T-helper 1 cell (primary cell): ENCODE measurements at places on chromosomes 2 and 18.

GRCh38 chr2:232516551-232516950 is 3.6 kb upstream of the PRSS56 start:
- no peak for DNase-seq

DNA sequence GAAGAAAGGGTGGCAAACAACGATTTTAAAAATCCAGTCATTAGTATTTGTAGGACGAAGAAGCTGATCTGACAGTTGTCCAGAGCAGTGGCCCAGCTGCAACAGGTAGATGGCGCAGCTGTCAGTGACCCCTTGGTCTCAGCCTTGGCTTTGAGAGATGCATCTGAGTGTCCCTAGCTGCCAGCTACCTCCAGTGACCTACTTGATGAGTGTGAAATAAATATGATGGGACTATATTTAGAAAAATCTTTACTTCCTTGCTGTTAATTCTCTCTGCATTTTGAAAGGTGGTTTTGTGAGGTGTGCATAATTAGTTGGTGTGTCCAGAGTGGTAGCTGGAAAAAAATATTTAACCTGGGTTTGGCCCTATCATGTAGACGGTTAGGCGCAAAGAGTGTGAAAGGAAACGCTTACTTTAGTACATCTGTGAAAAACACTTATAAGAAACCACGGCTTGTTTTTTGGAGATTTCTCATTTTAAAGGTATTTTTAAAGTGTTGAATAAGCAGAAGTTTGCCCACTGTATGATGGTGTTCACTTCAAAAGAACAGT is 963 bp downstream of the INPP1 start:
- peak; percentile 38 for DNase-seq

DNA sequence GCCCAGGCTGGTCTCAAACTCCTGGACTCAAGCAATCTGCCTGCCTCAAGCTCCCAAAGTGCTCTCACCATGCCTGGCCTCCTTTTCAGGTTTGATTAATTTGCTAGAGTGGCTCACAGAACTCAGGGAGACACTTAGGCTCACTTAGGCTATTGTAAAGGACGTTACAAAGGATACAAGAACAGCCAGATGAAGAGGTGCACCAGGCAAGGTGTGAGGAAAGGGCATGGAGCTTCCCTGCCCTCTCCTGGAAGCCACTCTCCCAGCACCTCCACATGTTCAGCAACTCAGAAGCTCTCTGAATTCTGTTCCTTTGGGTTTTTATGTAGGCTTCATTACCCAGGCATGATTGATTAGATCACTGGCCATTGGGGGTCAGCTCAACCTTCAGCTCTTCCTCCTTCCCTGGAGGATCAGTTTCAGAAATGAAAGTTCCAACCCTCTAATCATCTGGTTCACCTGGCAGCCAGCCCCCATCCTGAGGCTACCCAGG is 78.7 kb upstream of the RGPD5 start:
- no peak for DNase-seq

- DNase-seq: no peak
Observed at GRCh38 chr2:10556271-10557140, 108.4 kb upstream of the ODC1 start.

DNA sequence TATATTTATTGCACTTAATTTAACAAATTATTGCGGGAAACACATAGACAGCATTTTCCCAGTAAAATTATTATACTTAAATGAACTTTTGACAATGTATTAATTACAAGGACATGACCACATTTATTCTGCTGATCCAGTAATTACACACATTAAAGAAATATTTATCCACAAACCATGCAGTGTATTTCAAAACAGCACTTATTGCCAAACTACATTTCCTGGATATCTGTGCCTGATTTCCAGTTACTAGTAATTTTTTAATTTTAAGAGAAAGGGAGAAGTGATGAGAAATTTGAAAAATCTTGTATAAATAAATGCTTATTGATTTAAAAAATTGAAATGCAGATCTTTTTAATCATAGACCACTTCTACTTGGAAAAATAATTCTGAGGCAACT is 1458.7 kb upstream of the ACVR2A start:
- no peak for DNase-seq

DNA sequence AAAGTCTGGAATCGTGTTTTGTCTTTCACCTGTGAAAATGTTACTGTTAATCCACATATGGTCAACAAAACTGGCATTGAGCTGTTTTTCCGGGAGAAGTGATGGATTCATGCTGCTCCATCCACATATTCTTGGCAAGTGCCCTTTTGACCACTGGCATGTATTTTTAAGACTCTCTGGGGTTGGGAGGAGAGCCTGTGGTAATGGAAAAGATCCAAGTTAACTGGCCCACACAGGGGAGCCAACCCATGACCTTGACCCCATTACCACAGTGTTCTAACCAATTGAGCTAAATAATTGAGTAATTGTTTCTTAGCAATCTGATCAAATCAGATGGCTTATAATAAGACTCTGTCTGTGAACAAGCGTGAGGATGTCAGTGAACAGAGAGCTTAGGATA is 296.2 kb upstream of the NRP2 start:
- no peak for DNase-seq

DNA sequence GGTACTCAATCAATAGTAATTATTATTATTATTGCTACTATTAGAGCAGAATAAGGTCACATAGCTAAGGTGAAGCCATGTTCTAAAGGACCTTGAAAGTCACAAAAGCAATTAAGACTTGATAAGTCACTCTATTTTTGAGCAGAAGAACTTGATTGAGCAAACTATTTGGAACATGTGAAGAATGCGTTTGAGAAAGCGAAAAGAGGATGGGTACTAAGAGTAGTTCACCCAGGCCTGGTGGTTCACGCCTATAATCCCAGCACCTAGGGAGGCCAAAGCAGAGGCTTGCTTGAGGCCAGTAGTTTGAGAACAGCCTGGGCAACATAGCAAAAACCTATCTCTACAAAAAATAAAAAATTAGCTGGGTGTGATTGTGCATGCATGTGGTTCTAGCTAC is 7.2 kb upstream of the RTN4 start:
- no peak for DNase-seq

- DNase-seq: no peak
Observed at GRCh38 chr18:59512025-59512755, 153.1 kb upstream of the LMAN1 start.

- DNase-seq: no peak
Observed at GRCh38 chr2:54428108-54428831, 27.9 kb upstream of the SPTBN1 start.

DNA sequence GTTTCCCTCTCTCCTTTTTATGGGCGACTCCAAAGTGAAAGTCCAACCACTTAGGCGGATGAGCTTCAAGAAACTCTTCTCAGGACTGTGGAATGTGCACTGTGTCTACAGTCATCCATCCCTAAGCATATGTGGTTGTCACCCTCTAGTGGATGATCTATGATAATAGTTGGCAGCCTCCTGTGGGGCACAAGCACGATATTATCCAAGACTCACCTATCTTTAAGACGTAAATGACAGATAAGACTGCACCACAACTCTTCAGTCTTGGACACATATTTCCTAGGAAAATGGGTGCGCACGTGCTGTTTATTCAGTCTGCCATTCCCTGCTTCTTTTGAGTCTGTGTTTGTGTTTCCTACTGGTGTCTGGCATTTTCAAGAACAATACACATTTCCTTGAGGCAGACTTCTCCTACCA is 145.5 kb upstream of the CTAGE1 start:
- no peak for DNase-seq

DNA sequence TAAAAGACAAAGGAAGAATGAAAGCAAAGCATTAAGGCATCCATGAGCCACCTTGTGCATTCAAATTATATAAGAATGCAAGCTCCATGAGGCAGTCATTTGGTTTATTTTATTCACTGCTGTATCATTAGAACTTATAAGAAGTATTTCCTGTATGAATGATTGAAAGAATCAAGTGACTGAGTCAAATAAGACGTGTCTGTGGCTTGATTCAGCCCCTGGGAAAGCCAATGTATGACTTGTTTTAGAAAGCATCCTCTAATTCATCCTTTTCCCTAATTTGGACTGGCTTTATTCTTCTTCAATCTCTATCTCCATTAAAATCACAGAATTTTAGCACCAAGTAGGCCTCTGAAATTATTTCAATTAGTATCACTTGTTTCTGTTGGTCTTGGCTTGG is 461.1 kb downstream of the LPIN1 start:
- DNase-seq: no peak

GRCh38 chr2:41707790-41708451 is 339.9 kb upstream of the PKDCC start:
- no peak for DNase-seq

DNA sequence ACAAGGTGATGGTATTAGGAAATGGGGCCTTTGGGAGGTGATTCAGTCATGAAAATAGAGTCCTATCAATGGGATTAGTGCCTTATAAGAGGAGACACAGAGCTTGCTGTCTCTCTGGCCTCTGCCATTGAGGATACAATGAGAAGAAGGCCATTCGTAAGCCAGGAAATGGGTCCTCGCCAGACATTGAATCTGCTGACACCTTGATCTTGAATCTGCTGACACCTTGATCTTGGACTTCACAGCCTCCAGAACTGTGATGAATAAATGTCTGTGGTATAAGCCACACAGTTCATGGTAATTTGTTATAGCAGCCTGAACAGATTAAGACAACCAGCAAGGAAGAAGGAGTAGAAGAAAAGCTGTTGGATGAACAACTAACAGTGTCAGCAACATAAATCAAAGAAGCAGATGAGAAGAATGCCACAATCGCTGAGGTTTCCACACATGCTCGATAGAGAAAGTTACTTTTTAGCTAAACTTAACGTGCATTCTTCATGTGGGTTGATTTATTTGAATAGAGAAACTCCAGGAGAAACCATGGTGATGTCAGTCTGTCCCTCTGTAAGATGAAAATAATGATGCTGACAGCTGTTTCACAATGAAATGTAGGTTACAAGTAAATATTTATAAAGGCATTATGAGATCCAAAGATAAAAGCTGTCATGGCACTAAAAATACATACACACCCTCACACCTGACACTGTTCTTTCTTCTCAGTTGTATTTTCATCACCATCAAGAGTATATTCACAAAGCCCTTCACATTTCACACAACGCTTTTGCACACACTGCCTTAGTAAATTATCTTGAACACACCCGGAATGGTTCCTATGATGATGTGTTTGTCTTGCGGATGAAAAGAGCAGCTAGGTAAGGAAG is 153.7 kb upstream of the NCK2 start:
- no peak for DNase-seq

GRCh38 chr2:173903601-173904394 is 61.4 kb downstream of the SP3 start:
- DNase-seq: no peak

GRCh38 chr18:68427951-68428401 is 286.9 kb downstream of the TMX3 start:
- no peak for DNase-seq

DNA sequence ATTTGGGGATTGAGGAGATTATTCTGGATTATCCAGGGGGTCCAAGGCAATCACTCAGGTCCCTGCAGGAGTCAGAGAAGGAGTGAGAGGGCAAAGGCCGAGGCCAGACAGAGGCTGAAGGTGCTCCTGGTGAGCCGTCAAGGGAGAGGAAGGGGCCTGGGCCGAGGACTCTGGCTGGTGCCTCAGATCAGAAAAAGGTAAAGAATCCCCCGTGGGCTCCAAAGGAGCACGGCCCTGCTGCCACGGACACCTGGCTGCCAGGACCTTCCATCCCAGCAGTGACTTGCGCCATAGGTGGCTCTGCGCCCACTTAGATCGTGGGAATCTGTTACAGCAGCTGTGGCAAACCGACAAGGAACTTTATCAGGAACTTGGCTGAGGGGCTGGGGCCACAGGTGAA is 374.8 kb upstream of the MYT1L start:
- no peak for DNase-seq

DNA sequence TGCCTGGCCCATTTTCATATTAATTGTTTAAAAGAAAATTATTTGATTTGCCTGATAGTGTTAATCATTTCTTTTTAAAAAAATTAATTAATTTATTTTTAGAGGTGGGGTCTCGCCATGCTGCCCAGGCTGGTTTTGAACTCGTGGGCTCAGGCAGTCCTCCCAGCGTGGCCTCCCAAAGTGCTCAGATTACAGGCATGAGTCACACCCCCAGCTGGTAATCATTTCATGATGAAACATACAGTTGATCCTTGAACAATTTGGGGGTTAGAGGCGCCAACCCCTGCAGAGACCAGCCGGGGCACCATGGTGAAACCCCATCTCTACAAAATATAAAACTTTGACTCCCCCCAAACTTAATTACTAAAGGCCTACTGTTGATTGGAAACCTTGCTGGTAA is 7.9 kb downstream of the GPN1 start:
- no peak for DNase-seq

GRCh38 chr2:119480718-119481142 is 43.6 kb downstream of the SCTR start:
- no peak for DNase-seq

DNA sequence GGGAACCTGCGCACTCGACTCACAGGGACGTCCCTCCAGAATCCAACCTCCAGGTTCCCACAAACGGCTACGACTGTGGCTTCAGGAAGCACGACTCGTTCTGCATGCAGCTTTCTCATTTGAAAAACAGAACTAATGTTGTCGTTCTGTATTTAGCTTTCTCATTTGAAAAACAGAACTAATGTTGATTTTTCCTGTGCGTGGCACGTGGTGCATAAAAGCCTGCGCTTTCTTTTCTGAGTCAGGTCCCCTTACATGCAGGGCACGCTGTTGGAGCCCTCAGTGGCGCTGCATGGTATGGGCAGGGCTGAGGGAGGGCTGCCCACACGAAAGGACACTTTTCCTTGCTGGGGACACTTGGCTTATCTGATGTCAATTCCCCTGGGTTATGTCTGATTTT is 124.3 kb downstream of the TMEM18 start:
- DNase-seq: no peak

- no peak for DNase-seq
Observed at GRCh38 chr18:48994044-48994651, 43.4 kb upstream of the SMAD7 start.

DNA sequence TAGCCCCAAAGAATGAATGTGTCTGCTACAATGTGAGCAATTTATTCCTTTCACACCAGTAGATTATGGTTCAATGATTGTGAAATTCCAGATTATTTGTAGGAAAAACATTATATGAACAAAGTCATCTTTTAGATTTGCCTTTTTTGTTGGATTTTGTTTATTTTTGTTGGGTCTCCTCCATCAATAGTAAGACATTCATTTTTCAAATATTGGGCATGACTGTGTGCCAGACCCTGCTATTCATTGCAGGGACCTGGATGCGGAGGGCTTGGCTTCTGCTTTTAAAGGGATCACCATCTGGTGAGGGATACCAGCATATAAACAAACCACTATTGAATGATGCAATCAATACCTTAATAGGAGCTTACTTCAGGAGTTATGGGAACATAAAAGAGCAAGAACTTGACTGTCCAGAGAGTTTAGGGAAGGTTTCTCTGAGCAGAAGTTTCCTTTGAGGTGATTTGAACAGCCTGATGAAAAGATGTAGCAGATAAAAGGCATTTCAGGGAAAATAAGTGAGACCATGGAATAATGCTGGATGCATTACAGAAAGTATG is 486.7 kb downstream of the EPHA4 start:
- DNase-seq: no peak

DNA sequence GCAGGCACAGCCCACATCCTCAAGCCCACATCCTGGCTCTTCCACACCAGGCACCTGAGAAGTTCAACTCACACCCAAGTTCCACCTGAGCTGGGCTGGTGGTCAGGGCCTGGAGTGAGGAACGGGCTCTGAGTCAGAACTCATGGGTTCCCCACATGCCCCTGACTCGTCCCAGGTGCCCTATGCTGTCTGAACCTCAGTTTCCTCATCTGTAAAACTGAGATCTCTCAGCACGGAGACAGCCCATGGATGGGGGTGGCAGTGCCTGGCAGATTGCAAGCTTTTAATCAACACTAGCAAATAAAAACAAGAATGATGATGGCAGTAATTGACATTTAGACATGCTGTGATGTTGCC is 307.8 kb downstream of the NDUFA10 start:
- DNase-seq: no peak
